ENCODE measurements at places on chromosomes 11 and 22.

GRCh38 chr11:17718510-17718962 is 835 bp upstream of the MYOD1 start:
- no peak for ATAC-seq

DNA sequence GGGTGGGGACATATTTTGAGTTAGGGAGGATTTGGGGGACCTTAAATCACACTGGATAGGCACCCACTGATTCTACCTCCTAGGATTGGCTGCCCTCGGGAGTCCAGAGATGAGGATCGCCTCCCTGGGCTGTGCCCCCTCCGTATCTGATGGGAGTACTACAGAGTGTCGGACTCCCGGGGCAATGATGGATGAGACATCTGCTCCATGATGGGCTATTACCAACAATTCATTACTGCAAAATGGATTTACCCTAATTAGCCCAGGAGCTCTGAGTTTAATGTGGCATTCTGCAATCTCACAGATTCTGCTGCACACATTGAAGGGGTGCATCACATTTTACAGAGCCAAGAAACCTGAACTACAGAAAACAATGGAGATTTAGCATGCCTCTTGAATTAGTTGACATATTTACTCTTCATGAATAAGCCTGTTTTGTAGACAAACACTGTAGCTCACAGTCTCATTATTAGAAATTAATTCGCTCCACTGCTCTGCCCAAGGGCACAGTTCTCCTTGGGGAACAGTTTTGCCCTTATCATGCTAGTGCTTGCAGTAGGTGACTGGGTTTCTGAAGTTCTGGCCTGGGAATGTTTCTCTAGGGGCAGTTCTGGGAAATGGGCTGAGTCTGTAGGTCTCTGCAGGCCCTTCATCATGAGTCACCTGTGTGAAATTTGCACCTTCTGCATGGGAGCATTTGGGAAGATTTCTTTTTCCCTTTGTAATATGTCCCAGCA is 217.1 kb upstream of the PLET1 start:
- ATAC-seq, result no peak

GRCh38 chr22:28394513-28395110 is 285.0 kb downstream of the TTC28 start:
- no peak for ATAC-seq

- ATAC-seq, result no peak
Observed at GRCh38 chr11:114145166-114145775, 85.8 kb downstream of the ZBTB16 start.

DNA sequence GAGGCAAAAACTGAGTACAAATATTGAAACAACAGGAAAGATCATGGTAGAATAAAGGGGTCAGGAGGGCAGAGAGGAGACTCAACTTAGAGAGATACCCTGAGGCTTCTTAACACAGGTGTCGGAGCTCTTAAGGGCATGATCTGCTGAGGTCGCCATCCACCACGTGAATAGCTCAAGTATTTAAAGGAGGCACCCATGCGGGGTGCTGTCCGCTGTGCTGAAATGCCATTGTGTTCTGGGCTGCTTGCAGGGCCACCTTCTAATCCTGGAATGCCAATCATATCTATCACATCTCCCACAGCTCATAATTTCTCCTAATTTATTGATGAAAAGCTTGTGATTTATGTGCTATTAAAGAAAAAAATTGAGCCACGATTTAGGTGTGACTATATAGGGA is 90.2 kb downstream of the SEZ6L start:
- no peak for ATAC-seq

DNA sequence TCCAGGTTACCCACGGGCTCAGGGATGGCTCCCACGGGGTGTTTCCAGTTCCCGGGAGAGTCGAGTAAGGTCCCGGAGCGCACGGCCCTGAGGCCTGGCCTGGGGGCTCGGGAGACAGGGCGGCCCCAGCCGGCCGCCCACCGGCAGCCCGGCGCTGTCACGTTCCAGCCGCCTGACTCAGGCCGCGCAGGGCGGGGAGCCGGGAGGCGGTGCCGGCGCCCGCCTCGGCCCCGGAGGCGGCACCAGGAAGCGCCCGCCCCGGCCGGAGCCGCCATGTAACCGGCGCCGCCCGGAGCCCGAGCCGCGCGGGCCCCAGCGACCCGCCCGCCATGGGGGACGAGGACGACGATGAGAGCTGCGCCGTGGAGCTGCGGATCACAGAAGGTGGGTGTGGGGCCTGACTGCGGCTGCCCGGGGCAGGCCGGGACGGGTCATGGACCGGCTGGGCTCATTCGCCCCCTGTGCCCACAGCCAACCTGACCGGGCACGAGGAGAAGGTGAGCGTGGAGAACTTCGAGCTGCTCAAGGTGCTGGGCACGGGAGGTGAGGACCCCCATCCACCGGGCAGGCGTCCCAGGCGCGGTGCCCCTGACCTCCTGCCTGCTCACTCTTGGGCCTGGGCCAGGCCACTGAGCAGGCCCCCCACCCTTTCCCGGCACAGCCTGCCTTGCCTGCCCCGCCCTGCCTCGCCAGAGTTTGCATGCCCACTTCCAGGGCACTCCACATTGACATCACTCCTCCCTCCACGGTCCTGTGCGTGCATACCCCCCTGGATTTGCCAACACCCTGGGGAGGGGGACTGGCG is at the start of gene RPS6KA4:
TSS of gene RPS6KA4 (plus strand) at position 256 of the 805 bp plus-strand sequence. CDS start at position 330, 74 bp downstream.
- peak; percentile 88 for ATAC-seq

- no peak for ATAC-seq
Observed at GRCh38 chr11:117715801-117716200, 81.2 kb downstream of the DSCAML1 start.

DNA sequence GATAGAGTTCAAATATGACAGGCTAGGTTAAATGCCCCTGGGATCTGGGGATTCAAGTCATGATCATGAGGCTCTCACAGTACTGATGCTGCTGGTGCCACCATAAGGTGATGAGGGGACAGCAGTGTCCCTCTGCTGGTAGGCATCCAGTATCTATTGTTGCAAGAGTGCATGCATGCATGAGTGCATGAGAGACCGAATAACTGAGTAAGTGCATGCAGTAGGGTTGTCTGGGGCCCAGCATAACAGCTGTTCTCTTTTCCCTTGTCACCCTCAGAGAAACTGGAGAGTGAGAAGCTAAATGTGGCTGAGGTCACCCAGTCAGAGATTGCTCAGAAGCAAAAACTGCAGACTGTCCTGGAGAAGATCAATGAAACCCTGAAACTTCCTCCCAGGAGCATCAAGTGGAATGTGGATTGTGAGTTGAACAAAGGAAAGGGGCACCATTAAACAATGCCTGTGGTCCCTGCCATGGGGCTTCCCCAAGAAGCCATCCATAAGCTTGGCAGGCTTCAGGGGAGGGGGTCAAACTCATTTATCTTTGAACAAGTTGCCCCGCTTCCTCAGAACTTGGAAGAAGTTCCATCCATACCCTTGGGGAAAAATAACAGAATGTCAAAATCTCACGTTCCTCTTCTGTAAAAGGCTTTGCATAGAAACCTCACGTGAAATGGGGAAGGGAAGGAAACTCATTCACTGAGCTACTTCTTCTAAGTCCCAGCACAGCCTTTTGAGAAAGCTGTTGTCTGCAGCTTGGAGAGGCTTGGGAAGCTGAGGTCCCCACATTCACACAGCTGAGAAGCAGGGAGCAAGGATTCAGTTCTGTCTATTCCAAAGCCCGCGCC is 119.0 kb downstream of the PARVA start:
- ATAC-seq, result no peak

DNA sequence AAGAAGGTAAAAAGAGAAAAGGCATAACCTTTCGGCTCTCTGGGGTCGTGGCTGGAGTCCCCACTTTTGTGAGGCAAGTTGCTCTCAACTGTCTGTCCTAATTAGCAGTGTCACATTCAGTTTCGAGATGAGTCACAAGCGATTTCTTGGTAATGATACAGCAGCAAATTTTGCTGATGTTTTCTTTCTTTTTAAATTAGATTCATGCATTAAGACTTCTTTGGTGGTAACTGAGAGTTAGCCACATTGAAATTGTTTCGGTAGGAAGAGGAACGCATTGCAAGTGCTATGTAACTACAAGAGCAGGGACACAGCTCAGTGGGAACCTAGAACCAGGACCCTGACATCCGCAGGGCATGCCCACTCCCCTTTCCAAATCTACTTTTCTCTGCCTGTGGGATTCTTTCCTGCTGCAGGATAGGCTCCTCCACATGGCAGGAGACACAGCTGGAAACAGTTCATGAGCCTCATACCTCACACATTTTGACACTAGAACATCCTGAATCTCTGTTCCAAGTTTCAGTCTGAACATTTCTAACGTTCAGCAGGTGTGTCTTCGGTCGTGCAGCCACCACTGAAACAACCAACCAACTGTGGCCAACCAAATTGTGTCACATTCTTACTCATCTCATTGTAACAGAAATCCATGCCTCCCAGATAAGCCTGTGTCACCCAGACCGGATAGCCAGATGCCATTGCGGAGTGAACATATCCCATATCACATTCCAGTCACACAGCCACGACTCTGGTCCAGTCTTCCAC is 987.6 kb downstream of the NTM start:
- ATAC-seq, result no peak

DNA sequence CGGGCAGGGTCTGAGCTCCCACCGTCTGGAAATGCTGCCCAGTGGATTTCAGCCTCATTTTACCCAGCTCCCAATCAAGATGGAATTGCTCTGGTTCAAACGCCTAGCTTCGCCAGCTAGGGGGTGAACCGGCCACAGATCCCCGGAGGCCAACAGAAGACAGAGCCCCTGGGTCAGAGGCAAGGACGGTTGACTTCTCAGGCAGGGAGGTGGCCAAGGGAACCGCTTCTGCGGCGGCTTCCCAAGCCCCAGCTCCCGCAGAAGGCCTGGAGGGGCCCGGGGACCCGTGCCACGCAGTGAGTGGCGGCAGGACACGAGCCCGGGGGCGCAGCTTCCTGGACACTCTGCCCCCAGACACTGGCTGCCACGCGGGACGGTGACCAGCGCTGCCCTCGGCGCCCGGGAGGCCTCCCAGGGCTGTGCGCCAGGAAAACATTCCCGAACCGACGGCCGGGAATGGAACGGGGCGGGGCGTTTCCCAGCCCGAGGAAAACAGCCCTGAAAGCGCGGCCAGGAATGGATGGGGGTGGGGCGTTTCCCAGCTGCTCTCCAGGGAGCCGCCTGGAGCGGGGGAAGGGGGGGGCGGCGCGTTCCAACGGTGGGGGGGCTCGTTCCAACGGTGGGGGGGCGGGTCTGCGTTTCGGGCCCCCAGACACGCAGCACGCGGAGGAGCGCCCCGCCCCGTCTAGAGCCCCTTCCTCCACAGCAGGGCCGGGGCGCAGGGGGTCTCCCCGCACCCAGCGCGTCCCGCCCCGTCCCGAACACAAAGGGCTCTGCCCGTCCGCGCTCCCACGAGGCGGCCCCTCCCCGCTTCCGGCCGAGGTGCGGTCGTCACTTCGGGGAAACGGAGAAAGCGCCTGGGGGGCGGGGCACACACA is 13.5 kb upstream of the B4GALNT4 start:
- ATAC-seq, result peak; percentile 86

DNA sequence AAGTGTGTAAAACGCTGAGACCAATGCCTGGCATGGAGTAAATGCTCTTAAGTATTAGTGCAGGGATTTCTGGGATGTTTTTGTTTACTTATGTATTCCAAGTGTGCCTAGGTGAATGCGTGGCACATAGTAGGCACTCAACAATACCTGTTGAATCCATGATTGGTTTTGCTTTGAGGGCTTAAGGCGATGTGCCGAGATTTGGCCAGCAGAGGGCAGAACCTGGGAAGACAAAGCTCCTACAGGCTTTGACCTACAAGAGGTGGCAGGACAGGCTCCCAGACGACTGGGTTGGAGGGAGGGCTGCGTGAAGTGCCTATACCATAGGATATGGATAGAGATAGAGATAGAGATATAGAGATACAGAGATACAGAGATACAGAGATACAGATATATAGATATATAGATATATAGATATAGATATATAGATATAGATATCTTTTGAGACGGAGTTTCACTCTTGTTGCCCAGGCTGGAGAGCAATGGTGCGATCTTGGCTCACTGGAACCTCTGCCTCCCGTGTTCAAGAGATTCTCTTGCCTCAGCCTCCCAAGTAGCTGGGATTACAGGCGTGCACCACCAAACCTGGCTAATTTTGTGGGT is 13.9 kb downstream of the KCNE3 start:
- ATAC-seq, result peak; percentile 80

DNA sequence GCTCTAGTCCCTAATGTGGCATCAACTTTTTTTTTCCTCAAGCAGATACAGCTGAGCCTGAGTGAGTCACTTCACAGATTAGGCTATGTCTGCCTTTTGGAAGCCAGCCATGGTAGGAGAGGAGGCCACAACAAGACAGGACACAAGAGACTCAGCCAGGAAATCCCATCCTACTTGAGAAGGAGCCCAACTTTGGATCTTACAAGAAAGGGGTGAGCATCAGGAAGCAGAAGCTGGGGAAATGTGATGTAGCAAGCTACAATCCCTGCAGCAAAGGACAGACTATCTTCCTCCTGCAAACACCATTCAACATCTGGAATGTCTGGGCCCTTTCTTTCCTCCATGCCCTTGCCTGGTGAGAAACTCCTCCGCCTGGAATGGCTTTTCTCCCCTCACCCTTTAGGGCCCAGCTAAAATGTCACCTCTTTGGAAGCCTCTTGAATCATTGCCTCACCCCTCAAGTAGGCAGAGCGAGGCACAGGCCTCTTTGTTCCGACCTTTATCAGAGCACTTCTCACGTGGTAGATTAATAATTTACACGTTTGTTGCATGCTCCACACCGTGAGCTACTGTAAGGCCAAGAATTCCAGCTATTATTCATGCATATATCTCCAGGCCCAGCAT is 156.4 kb upstream of the PITPNB start:
- ATAC-seq, result peak; percentile 90

GRCh38 chr22:27892064-27892463 is 27.0 kb downstream of the PITPNB start:
- ATAC-seq, result no peak

DNA sequence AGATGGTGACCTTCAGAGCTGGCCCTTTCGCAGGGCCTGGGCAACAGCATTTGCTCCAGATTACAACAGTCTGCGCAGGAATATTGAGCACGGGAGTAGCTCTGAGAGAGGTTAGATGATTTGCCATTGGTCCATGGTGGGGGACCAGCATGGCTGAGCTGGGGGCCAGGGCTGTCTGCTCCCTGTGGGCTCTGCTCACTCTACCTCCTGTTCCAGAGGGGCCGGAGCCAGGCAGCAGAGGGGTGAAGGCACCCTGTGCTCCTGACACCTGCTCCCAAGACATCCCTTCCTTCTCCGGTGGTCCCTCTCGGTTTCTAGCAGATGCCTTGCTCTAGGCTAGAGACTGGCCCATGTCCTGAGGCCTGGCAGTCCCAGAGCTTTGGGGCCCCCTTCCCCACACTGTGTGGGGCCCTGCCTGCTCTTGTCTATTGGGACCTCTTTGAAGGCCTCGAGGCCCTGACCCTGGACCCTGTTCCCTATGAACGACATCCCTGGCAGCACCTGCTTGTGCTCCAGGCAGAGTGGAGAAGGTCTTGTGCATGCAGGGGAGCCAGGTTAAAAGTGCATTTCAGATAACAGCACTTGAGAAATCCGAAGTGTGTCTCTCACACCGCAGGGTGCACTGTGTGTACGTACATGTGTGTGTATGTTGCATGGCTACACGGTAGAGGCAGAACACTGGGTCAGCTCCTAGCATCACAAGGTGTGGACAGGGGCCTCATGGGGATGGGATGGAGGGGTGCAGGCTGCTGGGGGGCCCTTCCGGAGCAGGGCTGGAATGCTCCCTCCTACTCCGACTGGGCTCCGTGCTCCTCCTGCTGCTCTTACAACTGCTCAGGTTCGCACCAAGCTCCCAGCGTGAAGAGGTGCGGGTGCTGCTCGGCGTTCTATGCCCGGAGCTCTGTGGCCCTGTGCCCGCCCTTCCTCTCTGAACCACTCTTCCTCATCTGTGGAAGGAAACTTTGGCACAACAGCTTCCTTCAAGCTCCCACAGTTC is 123.3 kb upstream of the B3GAT1 start:
- no peak for ATAC-seq
